ENCODE measurements at places on chromosomes 13 and 19.

GRCh38 chr19:4015705-4016402 lies 8.3 kb downstream of the PIAS4 start:
- no peak for DNase-seq

- peak; percentile 24 for DNase-seq
These were observed 816 bp downstream of the RPS28 start for GRCh38 chr19:8321986-8322637.

DNA sequence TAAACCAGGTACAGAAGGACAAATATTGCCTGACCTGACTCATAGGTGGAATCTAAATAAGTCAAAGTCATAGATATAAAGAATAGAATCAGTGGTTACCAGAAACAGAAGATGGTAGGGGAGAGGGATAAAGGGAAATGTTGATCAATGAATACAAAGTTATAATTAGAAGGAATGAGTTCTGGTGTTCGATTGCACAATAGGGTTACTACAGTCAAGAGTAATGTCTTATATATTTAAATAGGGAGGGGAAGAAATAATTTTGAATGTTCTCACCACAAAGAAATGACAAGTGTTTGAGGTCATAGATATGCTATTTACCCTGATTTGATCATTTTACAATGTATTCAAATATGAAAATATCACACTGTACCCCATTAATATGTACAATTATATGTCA lies 1541.2 kb downstream of the SLITRK1 start:
- DNase-seq = no peak

GRCh38 chr19:14480700-14481079 lies 5.5 kb upstream of the PTGER1 start:
- DNase-seq = no peak

DNA sequence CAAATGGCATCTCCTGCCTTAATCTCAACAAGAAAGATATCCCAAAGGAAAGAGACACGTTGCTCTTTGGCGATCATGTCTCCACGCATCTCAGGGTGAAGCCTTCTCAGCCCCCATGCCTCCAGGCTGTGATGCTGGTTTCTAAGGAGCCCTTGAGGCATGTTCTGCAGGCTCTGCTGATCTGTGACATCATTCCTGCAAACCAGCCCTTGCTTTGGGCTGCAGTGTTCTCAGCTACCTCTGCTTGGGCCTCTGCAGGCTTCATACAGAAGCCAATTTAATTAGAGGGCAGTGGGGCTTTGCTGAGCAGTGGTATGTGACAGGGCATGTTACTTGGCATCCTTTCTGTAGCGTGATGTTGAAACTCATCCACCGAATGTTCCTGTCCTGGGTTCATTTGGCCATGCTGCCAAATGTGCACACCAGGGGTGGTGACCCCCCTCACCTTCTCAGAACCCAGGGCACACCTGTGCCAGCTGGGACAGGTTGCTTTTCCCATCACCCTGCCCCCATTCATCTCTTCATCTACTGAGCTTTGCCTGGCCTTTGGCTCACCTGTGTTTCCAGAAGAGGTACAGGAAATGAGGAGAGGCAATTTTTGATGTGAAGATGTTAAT lies 230.9 kb downstream of the TEX29 start:
- DNase-seq = no peak

- DNase-seq = no peak
These were observed 86.2 kb downstream of the STARD13 start for GRCh38 chr13:33199289-33199850.

DNA sequence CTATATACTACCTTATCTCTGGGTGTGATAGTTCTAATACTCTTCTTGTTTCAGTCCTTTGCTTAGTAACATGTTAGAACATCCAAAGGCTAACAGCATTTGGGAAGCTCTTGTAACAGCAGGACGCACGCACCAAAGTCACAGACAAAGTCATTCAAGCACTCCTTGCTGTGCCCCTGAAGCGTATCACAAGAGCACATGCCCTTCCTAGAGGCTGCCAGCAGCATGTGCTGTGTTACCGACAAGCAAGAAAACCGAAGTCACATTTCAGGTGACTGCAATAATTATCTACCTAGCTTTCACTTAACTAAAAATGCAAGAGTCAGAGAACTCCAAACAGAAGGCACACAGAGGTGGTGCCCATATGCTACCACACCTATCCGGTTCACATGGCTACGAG lies 194.1 kb downstream of the KLF12 start:
- DNase-seq = no peak

DNA sequence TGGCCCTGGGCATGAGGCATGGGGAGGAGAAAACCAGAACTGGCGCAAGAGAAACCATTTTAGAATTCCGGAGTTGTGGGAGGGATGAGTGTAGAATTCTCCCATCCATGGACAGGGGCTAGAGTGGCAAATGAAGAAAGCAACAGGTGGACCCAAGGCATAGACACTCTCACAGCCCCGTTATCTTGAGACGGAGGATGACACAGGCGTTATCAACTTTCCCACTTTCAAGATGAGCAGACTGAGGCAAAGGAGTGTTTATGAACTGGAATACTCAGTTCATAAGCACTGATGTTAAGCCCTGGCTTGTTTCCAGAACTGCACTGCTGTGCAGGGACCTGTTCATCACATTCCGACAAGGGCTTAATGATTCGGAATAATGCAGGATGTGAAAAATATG lies 1.1 kb upstream of the GTF3A start:
- DNase-seq = no peak

DNA sequence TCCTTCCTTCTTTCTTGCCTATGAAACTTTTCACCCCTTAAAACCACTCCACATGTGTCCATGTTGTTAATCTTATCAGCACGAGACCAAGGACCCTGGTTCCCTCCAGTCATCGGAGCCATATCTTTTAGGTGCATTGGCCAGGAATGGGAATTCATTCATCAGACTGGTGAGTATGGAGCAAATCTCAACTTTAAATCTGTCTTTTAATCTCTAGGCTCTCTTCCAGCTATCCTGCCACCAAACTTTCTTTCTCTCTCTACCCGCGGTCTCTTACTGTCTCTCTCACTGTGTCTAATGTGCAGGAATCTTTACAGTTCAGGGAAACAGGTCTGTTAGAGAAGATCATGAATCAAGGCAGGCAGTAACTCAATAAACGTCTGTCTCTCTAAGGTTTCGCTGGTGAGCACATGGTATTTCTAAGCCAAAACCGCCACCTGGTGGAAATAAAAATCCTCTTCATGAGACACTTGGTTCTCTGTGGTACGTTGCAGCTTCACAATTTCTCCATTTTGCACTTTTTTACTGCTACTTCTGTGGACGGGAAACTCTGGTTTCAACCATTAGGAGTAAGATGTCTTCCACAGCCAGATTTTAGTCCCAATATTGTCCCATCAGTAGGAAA lies 16.1 kb downstream of the LGALS16 start:
- peak; percentile 79 for DNase-seq

DNA sequence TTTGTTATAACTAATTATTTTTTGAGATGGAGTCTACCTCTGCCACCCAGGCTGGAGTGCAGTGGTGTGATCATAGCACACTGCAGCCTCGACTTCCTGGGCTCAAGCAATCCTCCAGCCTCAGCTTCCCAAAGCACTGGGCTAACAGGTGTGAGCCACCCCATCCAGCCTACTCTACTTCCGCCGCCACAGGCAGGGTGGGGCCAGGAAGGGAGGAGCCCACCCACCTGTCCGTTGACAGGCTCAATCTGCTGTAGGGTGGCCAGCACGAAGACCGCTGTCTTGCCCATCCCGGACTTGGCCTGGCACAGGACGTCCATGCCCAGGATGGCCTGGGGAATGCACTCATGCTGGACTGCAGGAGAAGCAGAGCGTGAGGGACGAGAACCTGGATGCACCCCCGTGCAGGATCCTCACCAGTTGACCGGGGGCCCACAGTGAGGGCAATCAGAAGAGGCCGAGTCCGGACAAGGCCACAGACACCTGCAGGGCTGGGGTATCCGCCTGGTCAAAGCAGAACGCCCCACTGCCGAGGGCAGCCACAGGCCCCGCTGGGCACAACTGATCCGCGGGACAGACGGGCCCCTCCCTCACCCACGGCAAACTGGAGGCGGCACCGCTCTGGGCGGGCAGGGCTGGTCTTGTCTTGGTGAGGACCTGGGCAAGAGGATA lies 6.7 kb downstream of the DDX39A start:
- no peak for DNase-seq

GRCh38 chr13:37076818-37077217 lies 17.3 kb upstream of the SUPT20H start:
- no peak for DNase-seq

GRCh38 chr13:56558698-56559320 lies 581.9 kb upstream of the PRR20A start:
- no peak for DNase-seq

DNA sequence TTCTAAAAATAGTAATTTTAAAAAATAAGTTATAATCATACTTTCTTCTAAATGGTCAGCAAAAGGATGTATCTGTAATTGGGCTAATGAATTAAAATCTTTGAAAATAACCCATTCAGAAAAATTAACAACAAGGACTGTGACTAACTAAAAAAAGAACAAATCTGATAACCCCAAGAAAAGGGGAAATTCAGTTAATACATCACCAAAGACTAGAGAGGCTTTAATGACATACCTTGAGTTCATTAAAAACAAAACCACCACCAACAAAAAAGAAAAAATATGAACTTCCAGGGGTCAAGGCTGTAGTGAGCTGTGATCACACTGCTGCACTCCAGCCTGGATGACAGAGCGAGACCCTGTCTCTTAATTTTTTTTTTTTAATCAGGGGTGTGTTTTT lies 121.8 kb downstream of the TBC1D4 start:
- no peak for DNase-seq

DNA sequence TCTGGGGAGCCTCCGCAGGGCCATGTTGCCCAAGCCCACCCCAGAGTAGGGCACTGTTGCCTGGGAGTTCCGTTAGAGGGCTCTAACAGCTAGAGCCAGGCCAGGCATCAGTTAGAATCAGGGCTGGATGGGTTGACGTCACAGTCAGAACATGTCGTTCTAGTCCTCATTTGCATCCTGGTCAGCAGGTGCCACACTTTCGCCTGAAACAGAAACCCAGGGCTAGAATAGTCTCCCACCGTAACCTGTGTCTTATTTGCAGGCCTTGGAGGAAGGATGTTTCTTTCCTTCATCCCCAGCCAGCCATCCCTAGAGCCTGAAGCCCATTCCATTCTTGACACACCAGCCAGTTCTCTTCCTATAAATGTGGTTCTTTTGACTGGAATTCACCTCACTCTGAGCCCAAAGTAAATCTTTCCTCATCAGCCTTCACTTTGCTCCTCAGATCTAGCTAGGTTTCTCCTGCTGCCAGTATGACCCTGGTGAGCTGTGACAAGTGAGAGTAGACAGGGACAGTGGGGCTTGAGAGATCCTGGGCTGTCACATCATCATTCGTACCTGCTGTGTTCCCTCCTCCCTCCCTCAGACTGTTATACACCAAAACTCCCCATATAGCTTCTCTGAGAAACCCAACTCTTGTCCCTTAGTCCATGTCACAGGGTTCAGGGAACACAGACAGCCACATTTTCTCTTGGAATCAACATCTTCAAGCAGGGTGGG lies 12.2 kb upstream of the CCDC97 start:
- DNase-seq = no peak

DNA sequence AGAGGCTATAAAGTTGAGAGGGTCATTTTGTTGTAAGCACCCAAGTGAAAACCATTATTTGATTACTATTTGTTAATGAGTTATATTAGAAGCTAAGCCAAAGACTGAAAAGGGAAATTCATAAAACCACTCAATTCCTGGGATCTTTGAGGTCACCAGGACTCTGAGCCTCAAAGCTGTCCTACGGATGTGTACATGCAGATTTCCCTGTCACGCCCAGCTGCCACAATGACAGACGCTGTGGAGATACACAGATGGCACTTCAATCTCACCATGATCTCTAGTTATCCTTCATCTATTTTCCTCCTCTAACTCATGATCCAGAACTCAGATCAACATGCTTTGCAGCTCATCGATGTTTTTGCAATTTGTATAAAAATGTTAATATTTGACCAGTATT lies 403.5 kb upstream of the MIR17HG start:
- DNase-seq = no peak

GRCh38 chr19:46885411-46885810 lies 24.6 kb downstream of the ARHGAP35 start:
- DNase-seq = no peak

Data from activated CD4-positive, alpha-beta T cell treated with anti-CD3 and anti-CD28 coated beads, Interleukin-2, Interleukin-6, amounts not matched to agents 100 ng/mL and 50 ng/mL, durations not matched to agents 16 hours and 8 hours (primary cell).